ENCODE measurements at places on chromosomes 3 and 15.

GRCh38 chr3:99659032-99659431 is 20.6 kb downstream of the COL8A1 start:
- DNase-seq, result no peak

DNA sequence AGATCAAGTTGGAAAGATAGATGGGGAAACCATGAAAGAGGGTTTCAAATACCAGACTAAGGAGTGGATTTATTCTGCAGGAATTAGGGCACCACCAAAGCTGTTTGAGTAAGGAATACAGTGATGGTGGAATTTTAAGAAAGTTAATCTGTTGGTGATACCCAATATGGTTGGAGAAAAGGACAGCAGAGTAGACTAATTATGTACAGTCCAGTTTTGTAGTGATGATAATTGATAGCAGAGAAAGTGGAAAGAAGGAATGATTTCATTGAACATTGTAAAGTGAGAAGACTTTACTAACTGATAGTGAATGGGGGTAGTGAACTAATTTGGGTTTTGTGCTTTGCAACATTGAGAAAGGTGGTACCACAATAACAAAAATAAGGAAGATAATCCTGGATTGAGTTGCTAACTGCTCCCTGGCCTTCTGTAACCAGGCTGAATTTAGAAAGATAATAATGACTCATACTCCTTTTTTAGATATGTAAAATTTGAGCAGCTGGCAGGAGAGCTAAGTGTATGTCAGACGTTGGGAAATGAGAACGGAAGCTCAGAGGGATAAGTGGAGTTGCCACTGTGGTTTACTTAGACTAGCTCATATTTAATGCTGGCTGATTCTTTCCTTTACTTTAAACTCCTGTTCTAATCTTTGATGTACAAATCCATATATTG is 16.9 kb downstream of the TCAIM start:
- DNase-seq, result no peak

GRCh38 chr3:45817831-45818522 is 21.6 kb upstream of the SLC6A20 start:
- no peak for DNase-seq

DNA sequence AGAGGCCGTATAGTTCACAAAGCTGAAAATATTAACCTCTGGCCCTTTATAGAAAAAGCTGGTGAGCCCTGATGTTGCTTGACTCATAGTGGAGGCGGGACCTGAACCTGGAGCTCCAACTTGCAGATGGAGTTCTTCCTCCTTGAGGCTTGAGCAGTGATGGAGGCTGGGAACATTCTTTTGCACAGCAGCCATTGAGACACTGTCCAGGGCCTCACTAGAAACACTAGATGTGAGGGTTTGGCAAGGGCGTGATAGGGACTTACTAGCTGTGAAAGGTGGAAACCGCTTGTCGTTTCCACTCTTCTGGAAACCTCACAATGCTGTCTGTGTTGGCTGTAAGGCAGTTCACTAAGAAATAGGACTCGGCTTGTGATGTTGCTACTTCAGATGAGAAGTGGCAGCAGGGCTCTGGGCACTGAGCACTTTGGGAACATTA is 12.5 kb downstream of the SMAD6 start:
- no peak for DNase-seq

GRCh38 chr3:120636795-120637401 is 40.8 kb downstream of the NDUFB4 start:
- DNase-seq, result no peak

DNA sequence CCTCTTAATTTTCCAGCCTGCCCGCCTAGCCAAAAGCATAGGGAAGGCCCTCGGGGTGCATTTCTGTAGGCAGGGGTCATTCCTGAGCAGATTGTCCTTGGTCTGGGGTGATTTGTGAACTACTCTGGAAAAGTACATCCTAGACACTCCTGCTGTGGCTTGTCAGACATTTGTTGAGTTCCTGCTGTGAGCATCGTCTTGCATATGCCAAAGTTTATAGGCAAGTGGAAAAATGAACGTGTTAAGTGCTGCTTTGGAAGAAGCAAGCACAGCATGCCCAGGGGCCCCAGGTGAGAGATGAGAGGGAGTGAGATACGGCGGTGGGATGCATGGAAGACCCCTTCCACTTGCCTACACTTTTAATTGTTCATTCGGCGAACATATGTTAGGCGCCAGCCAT is 237.7 kb upstream of the ST8SIA2 start:
- no peak for DNase-seq

Data from CD4-positive, alpha-beta T cell treated with Interleukin-6 at 100 ng/mL for 8 hours (primary cell).